ENCODE measurements at places on chromosomes 3 and 15.

DNA sequence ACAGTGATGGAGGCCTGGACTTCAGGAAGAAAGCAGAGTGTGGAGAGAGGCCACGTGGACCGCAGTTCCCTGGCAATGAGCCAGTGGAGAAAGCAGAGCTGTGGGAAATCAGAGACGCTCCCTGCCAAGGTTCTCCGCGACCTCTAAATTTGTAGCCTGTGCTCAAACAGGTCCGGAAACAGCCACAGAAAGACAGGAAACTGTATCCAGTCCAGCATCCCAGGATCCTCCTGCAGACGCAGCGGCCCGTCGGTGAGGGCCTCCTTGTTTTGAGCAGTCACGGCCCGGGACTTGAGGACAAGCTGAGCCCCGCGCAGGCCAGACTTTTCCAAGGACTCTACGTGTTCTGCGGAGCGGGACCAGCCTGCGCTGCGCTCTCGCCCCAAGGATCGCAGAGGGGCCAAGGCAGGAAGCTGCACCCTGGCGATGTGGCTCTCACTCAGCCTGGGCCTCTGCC, 22.3 kb downstream of the RPSA start:
- DNase-seq: peak; percentile 41

- no peak for DNase-seq
These were observed 1.9 kb upstream of the FETUB start for GRCh38 chr3:186638259-186638658.

DNA sequence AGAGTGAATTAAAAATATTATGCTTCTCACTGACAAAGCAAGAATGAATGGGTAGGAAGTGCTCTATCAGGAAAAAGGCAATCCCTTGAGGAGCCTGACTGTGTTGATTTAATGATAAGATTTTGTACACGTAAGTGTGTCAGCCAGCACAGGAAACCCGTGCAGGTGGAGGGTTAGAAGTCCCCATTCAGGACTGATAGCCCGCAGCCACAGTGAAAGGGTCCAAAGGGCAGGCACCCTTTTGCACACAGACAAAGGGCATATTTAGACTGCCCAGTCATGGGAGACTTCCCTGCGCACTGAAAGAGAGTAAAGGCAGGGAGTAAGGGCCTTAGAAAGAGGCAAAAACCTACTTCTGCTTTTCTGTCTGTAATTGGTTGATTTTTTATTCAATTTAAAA, 26.4 kb upstream of the SKIL start:
- no peak for DNase-seq

DNA sequence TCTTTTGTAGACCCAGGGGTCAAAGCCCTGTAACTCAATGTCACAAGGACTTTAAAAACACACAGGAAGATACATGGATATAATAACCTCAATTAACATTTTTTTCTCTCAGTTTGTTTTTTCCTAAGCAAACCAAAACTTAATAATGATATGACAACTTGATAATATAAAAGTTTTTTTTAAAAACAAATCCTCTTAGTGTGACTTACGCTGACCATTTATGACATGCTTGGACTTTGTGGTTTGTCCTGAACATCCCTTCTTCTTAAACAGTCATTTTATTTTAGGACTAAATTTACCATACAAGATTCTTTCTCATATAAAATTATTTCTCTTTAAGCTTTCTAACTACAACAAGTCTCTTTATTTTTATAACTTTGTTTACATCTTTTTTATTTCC, 25.4 kb upstream of the FAM3D start:
- no peak for DNase-seq

- DNase-seq: no peak
These were observed 139.1 kb downstream of the SRGAP3 start for GRCh38 chr3:9110316-9110715.

DNA sequence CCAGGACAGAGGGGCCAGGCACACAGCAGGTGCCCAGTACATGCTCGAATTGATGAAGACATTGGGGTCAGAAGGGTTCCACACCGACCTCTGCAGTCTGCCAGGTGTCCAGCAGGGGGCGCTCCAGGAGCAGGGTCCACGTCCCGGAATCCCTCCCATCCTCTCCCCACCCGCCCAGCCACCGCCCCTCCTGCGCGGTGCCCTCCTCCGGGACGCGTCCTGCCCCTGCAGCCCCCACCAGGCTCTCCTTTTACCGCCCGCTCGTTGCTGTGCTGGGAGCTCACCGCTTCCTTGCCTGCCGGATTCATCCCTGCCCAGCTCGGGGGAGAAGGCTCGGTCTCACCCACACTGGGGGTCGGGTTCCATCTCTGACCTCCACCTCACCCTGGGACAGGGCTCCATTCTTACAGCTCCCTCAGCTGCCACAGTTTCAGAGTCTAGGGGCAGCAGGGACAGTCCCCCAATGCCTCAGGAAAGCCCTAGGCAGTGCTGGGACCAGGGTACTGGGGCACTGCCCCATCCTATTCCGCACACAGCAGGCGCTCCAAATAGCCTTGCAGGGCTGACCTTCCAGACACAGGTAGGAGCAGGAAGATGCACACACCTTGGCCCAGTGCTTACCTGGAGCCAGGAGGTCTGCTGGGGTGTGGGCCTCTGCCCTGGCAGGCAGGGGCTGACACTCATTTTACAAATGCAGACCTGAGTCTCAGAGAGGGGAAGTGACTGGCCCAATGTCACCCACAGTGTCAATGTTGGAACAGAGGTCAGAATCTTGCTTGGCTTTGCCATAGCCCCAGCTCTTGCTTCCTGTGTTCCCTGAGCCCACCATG, 31.0 kb downstream of the GRIP2 start:
- peak; percentile 56 for DNase-seq

GRCh38 chr3:137249311-137249940, 291.6 kb downstream of the IL20RB start:
- no peak for DNase-seq

GRCh38 chr3:172070802-172071201, 31.4 kb downstream of the FNDC3B start:
- DNase-seq: no peak

GRCh38 chr3:33430061-33430460, 10.1 kb downstream of the UBP1 start:
- DNase-seq: no peak

DNA sequence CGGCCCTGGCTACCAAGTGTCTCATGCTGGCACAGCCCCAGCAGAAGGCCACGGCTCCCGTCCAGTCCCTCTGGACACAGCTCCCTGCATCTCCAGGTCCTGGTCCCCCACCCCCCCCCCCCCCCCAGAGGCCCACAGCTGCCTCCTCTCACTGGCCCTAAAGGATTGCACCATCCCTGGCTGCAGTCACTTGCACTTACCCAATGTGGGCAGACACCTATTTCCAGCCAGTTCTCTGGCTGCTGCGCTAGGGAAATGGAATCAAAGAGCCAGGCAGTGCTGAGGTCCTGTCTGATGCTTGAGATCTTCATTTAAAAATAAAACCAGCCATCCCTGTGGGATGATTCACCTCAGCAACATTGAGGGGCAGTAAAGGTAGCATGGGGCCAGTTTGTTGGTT, 346.4 kb downstream of the OCA2 start:
- no peak for DNase-seq

DNA sequence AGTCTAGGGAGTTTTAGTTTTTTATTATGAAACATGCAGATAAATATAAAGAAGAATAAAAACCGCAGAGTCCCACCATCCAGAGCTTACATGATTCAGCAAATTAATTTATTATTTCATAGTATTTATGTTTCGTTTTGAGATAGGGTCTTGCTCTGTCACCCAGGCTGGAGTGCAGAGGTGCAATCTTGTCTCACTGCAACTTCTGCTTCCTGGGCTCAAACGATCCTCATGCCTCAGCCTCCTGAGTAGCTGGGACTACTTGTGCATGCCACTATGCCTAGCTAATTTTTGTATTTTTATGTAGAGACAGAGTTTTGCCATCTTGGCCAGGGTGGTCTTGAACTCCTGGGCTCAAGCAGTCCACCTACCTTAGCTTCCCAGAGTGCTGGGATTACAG, 13.6 kb downstream of the RNF13 start:
- no peak for DNase-seq

DNA sequence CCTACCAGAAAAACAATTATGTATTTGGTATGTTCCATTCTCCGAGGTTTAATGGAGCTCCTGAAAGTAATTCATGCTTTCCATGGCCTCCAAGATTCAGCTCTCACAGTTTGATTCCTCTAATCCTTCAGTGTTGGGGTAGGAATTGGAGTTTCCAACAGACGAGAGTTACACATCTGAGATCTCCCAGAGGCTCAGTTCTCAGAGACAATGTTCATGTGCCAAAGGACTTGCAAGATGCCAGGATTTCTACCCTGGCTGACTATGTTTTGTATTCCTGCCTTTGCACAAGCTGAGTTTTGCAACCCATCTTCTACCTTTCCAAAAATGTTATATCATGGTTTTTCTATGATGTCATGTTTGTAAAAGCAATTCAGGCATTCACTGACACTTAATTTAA, 322.9 kb downstream of the ERC2 start:
- peak; percentile 63 for DNase-seq

DNA sequence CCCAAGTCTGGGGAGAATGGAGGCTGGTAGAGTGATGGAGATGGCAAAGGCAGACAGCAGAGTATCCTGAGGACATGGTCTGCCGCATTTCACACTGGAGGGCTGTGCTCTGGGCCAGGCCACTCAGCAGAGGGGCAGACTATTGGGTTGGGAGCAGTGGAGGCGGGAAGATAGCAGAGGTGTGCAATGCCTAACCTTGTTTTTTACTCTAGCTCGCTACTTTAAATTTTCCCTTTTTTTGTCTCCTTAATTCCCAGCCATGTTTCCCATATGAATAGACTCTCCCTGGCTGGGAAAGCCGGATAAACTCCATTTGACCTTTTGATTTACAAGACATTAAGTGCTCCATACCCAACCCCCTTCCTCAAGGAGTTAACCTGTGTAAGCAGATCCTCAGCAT, 33.5 kb upstream of the ST6GAL1 start:
- no peak for DNase-seq

- DNase-seq: no peak
These were observed 30.7 kb downstream of the MBNL1 start for GRCh38 chr3:152299249-152299976.

DNA sequence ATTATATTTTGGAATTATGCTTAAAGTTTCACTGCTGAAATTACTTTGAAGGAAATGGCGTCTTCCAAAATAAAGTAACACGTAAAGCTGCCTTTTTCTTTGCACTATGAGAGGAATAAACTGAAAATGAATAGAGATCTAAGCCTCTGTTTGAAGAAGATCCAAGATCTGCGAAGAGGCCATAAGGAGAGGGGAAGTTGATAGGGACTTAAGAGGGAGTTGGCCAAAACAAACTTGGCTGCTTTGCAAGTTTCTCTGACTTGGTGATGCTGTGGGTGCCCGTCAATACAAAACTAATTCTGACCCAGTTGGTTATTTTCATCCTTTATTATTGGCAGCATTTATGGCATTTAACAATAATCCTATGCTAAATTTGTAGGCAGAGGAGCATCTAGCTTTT, 190.2 kb upstream of the GBE1 start:
- DNase-seq: peak; percentile 61

DNA sequence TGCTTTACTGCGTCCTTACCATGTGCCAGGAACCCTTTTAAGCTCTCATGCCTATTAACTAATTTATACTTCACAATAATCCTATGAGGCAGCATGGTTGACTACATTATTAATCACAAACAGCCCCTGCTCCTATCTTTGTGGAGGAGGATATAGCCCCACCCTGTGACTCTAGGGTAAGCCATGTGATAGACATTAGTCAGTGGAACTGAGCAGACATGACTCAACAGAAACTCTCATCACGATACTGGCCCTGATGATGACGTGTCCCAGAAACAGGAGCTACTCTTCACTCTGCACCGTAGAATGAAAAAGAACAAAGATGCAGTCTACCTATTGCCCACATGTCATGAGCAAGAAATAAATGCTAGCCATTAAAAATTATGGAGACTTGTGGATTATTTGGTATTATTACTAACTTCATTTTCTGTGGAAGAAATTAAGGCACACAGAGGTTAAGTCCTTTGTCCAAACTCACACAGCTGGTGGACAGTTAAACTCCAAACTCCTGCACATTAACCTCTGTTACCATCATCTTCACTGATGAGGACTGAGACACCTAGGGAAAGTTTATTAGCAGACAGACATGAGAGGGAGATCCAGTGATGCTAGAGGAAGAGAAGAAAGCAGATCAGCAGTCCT, 51.2 kb downstream of the CFAP20DC start:
- no peak for DNase-seq

- no peak for DNase-seq
These were observed 218.5 kb upstream of the STT3B start for GRCh38 chr3:31314258-31314657.

DNA sequence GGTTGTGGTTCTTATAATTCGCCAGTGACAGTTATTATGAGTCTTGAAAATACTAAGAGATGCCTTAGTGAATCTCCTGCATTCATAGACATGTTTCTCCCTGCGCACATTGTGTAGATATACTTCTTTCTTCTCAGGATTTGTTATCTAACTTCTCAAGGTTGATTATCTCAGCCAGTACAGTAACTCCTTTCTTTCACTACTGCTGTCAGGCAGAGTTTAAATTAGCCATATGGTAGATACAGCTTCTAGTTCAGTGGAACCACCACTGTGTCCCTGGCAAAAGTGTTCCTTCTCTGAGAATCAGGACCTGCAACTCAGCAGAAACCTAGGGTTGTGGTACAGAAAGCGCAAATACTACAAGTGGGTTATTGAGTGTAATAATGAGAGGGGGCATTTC, 175.0 kb upstream of the SGO1 start:
- DNase-seq: no peak

GRCh38 chr3:152969557-152970300, 134.8 kb downstream of the P2RY1 start:
- DNase-seq: no peak

DNA sequence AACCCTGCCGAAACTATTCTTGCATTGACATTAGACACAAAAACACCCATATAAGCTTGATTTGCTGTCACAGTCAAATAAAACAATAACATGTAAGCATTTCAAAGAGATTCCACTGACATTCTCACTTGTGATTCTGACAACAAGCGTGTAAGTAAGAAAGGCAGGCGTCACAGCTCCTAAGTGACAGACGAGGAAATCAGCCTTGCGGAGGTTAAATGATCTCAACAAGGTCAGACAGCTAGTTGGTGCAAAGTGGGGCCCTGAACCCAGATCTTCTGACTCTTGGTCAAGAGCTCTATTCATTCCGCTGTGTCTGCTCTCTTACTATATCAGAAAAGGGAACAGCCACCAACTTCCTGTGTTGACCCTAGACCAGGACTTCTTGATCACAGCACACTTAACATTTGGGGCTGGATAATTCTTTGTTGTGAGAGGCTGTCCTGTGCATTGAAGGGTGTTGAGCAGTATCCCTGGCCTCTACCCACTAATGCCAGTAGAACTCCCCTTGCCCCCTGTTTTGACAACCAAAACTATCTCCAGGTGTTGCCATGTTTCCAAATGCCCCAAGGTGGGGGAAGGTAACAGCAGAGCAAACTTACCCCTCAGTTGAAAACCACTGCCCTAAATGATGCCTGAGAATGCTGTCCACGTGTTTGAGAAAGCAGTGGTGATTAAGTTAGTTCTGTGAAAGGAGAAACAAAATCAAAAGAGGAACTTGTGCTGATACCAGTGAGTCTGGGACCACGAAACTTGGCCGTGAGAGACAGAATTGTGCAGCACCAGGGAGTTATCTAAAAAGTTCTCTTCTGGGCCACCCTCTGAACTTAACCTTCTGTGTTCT, 86.1 kb downstream of the LIPC start:
- DNase-seq: no peak

- DNase-seq: no peak
These were observed 322.7 kb downstream of the FOXP1 start for GRCh38 chr3:71260782-71261181.

GRCh38 chr15:81886591-81886990, 159.2 kb downstream of the MEX3B start:
- no peak for DNase-seq

All from muscle of leg (tissue), 16 donors.